ENCODE measurements at places on chromosomes 2 and 18.

DNA sequence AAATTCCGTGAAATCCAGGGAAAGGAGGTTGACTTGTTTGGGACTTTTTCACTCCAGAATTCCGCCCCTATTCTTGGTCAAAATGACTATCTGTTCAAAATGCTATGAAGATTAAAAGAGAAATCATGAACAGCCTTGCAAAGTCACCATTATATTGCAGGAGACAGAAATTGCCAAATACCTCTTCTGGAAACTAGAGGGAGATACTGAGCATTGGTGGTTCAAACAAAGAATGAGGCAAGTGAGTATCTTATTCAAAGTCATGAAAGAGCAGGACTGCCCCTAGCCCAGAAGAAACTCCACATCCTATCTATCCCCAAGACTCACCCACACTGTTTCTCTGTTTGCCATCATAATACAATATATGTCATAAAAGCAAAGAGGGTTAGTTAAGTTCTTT is 862.3 kb upstream of the POU3F3 start:
- peak; percentile 38 for DNase-seq

DNA sequence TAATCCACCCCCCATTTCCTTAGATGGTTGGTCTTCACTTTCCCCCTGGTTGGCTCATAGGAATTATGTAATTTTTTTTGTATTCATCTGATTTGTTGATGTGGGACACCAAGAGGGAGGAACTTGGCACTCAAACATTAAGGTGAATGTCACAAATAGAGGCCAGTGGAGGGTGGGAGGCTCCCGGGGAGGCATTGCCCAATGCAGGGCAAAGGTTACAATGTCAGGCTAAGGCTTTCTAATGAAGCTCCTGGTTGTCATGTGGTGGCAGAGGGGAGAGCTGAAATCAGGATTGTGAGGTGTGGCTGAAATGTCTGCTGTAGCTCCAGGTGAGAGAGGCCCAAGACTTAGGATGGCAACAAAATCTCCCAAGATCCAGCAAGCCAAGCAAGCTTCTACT is 42.7 kb downstream of the MPHOSPH10 start:
- no peak for DNase-seq

- DNase-seq, result no peak
These were observed 58.6 kb upstream of the KLF7 start for GRCh38 chr2:207224381-207224780.

- DNase-seq, result no peak
These were observed 834 bp upstream of the ARL4C start for GRCh38 chr2:234497594-234498235.

GRCh38 chr2:101949304-101949703 is 42.5 kb upstream of the IL1R2 start:
- no peak for DNase-seq

DNA sequence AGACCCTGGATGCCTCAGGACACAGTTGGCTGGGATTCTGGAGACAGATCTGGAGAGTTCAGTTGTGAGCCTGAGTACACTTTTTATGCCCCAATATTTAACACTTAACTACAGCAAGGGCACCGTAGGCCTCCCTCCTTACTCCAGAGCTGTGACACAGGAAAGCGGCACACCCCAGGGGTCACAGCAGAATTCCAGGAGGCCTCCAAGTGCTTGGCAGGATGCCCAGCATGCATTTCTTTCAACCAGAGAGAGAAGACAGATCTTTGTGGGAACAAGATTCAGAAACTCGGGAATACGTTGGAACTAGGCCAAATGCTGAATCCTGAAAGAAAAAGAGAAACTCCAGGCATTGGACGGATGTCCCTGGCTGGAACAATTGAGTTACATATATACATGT is 199.2 kb upstream of the NT5C1B start:
- no peak for DNase-seq

DNA sequence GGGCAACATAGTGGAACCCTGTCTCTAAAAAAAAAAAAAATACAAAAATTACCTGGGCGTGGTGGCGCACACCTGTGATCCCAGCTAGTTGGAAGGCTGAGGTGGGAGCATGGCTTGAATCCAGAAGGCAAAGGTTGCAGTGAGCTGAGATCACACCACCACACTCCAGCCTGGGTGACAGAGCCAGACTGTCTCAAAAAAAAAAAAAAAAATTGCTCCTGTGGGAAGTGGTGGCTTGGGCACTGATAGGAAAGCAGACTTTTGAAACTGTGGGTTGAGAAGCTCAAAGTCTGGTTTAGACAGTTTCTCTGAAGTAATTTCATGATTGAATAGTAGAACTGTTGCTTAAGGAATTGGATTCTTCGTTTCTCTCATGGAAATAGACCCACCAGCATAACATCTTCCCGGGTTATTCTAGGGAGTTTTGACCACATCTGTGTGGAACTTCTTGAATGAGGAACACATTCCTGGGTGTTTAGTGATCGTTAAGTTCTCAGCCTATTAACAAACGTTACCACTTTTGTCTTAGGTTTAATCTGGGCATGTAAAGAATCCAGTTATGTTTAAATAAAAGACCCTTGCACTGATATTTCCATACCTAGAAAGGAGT is 33.5 kb downstream of the GRHL1 start:
- DNase-seq, result no peak

DNA sequence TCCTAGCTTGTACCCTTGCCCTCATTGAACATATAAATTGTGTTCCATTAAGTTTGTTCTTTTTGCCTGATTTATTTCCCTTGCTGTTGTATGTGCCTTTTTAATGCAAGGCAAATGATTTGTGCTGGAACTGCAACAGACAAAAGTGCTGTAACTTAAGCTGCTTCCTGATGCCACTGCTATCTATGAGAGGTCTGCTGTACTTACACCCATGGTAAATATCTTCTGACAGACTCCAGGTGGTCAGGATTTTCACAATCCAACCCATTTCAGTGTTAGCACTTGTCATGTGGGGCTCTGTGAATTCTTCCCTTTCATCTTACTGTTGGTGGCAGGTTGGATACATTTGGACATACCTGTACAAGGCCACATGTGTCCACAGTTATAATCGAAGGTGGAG is 63.5 kb downstream of the ARHGAP15 start:
- DNase-seq, result no peak

- DNase-seq, result no peak
These were observed 315.8 kb upstream of the KLHL29 start for GRCh38 chr2:23069156-23069555.

DNA sequence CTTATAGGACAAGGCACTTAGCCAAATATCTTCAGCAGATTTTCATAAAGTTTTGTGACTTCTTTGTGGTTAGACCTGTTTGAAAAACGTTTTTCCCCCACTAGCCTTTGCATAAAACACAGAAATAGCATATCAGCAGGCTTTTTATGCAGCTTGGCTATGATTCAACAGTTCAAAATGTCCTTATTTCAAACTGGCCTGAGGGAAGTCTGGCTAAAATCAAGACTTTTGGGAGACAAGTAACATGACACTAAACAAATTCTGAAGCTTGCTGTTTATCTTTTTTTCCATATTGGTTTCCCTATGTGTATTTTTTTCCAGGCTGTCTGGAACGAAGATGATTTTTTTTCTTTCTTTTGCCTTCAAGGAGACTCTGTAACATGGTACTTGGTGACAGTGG is 95.1 kb upstream of the L3MBTL4 start:
- DNase-seq, result no peak

- DNase-seq, result no peak
These were observed 93.4 kb upstream of the MSH2 start for GRCh38 chr2:47309472-47309951.

GRCh38 chr2:240821429-240821778 is 1.4 kb upstream of the KIF1A start:
- DNase-seq, result no peak

DNA sequence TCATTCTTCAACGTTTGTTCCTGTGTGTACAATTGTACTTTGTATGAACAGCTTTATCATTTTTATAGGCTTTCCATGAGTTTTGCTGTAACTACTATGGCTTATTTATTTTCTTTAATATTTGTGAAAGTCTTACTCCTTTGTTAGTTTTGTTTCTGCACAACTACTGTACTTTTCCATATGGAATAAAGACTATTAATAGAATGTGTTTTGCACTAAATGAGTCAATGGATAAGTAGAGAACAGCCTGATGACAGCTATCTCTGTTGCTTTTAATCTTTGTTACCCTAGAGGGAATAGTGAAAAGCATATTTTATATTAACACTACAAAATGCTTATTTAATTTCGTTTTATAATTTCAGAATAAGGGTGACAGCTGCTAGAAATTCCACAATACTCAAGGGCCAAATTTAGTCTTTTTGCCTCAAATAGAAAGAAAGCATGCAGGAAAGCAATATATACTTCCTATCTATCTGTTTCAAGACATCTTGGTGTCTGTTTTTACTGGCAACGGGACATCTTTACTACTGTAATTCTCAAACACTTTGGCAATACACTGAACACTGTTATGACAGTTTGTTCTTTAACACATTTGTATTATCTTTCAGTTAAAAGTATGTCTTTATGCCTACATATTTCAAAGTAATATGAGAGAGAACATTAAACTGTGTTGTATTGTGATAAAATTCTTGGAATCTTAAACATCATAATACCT is 53.9 kb downstream of the WDSUB1 start:
- no peak for DNase-seq

DNA sequence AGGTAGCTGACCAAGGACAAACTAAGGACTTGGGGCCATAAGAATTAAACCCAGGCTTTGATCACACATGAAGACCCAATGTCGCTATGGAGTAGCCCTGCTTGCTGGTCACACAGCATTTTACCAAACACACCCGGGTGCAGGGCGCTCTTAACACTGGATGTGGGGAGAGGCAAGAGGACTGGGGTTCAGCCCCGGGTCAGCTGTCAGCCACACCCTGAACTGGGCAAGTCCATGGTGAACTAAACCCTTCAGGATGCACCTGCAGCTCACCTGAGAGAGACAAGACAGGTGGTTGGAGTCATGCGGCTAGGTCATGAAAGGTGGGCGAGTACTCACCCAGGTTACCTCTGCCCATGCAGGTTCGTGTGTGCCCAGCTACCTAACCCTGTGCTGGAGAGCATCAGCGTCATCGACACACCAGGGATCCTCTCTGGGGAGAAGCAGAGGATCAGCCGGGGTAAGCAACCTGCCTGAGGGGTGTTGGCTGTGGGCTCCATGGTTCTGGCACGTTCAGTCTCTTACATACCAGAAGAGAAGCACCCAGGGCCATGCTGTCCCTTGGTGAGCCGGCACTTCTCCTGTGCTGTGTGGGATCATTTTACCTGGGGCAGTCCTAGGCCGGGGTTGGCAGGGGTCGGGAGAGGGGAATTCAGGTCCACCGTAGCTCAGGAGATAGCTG is 15.2 kb downstream of the EHD3 start:
- no peak for DNase-seq

DNA sequence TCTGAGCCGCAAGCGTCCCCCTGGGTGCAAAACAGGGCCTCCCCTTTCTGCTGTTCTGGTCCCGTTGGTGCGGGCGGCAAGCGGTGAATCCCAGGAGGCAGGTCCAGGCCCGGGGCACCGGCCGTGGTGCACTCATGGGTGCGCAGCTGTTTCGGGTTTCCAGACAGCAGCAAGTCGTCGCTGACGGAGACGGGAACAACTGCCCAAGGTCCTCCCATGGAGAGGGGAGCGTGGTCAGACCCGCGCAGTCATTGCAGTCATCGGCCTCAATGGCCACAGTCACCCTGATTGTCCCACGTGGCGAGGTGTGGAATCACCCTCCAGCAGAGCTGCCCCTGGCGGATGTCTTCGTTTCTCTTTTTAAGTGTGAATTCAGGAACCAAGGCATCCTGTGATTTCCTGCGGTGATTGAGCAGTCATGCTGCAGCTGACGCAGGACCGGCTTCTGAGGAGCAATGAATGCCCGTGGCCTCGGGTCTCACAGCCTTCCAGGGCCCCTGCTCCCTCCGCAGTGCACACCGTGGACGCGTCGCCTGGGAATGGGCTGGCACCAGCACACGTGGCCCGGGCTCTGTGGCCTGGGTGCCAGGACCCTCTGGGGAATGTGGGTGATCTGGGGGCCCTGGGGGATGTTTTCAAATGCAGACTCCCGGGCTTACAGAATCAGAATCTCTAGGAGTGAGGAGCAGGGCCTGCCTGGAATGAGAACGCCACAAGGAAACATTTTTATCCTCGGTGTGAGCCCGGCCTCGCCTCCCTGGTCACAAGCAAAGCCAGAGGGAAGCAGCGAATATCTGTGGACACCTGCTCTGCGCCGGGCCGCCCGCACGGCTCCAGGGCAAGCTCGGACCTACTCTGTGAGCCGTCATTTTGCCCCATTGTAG is 244.2 kb upstream of the SALL3 start:
- DNase-seq, result no peak
